ENCODE measurements at places on chromosomes 2 and 18.

- DNase-seq, result no peak
These were observed 69.2 kb upstream of the HNRNPA3 start for GRCh38 chr2:177143444-177143843.

DNA sequence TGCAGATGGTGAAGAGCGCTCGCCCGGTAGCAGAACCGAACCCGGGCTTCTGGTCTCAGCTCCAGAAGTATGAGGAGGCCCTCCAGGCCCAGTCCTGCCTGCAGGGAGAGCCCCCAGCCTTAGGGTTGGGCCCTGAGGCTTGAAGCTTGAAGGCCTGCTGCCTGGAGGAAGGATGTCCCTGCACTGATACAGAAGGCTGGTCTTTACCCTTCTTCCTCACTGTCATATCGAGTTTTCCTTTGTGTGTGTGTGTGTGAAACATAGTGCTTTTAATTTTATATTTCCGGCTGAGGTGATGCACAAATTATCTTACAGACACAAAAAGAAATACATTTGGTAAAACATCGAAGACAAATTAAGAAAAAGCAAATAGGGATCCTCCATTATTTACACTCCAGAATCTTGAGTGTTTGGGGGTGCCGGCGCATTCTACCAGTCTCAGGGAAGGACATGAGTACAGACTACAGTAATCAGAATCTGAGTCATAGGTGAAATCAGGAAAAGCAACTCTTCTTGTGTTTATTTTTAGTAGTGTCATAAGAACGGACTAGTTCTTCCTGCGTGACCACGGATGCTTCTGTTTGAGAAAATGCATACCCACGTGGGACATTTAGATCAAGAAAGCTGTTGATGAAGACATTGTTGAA is 1.3 kb downstream of the DUSP28 start:
- DNase-seq, result peak; percentile 73

DNA sequence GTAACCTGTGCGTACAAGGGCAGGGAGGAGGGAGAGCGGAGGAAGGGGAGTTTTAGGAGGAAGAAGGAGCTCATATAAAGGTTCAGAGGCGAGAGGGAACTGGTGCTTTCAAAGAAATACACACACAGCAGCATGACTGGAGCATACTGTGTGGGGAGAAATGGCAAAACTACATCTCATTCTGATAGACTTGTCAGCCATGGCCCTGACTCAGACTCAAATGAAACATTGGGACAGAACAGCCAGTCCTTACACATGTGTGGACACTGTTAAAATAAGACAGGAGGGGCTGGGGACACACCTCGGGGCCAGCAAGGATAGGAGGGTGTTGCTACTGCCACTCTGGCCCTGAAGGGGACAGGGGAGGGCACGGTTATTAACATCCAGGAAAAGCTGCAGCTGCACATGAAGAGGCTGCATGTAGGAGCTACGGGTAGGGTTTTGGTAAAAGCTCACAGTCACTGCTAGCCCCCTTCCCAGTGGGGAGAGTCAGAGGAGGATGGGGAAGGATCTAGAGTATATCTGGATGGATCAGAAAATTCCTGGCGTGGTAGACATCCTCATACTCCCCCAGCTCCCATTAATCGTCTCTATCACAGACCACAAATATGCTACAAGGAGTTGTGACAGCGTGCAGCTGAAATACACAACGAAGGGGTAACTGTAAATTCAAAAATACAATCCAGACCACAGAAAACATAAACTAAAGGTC is 110.5 kb downstream of the GATA6 start:
- no peak for DNase-seq

DNA sequence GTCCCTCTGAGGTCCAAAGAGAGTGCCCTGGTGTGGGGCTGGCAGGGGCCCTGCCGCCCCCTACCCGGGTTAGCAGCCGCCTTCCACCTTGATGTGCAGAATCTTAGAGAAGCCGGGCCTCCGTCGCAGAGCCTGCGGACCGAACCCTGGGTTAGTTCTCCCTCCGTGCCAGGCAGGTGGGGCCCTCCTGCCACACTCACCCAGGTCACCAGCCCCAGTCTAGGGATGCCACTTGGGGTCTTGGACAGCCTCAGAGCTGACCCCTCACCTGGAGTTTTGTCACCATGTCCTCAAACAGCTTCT is 24.8 kb downstream of the CCT7 start:
- DNase-seq, result no peak
